ENCODE measurements at places on chromosomes 12 and 14. TPM values are rescaled to one million over a fixed set of nuclear protein-coding genes. Genes with fewer than 3 reads are reported as not detected.

The OASL gene
- total RNA-seq = 0.22 TPM

The ENDOU gene
- under 0.01 TPM for total RNA-seq

The KRT75 gene
- total RNA-seq = not detected

The MYL6B gene
- total RNA-seq = 63.6 TPM

The KRT71 gene
- total RNA-seq = not detected

The RPS29 gene
- total RNA-seq = 1,913 TPM

The RNF41 gene
- total RNA-seq = 73.0 TPM

The CFAP73 gene
- not detected for total RNA-seq

The SALL2 gene
- 0.60 TPM for total RNA-seq

The KRT78 gene
- not detected for total RNA-seq

The RILPL1 gene
- total RNA-seq = 4.8 TPM

The INHBC gene
- total RNA-seq = not detected

The PTGER2 gene
- under 0.01 TPM for total RNA-seq

The SLC25A21 gene
- total RNA-seq = 0.87 TPM

The PCK2 gene
- total RNA-seq = 7.6 TPM

The SLCO1B1 gene
- total RNA-seq = not detected

The PTGDR gene
- total RNA-seq = not detected

The RERGL gene
- total RNA-seq = not detected

The CPNE8 gene
- total RNA-seq = 8.7 TPM

The MLXIP gene
- total RNA-seq = 15.7 TPM

The SLC7A8 gene
- 0.44 TPM for total RNA-seq

The SRRM4 gene
- not detected for total RNA-seq

The RNASE3 gene
- not detected for total RNA-seq

The PLCZ1 gene
- total RNA-seq = not detected

The OTOGL gene
- total RNA-seq = 0.44 TPM

The DDX11 gene
- total RNA-seq = 8.9 TPM

The RAD51AP1 gene
- total RNA-seq = 7.6 TPM

The TMCC3 gene
- total RNA-seq = 8.5 TPM

The SUDS3 gene
- total RNA-seq = 26.2 TPM

The CRACR2A gene
- total RNA-seq = 12.2 TPM

The FOXA1 gene
- not detected for total RNA-seq

The MAP3K12 gene
- total RNA-seq = 5.7 TPM

The SLC8A3 gene
- total RNA-seq = 0.60 TPM

The IRF2BPL gene
- total RNA-seq = 5.4 TPM

The HOXC6 gene
- not detected for total RNA-seq

The PLEKHG3 gene
- 15.7 TPM for total RNA-seq

The KRT74 gene
- total RNA-seq = not detected

The TOMM20L gene
- total RNA-seq = not detected

The C12orf50 gene
- total RNA-seq = not detected
